ENCODE measurements at places on chromosomes 1 and 21. TPM values are rescaled to one million over a fixed set of nuclear protein-coding genes. Genes with fewer than 3 reads are reported as not detected.

LCE3D gene
- total RNA-seq = not detected

GRCh38 chr1:56547473-56547872 is 31.9 kb downstream of the PLPP3 start:
- DNase-seq = no peak

GRCh38 chr1:53462769-53463501 is 3.7 kb downstream of the DMRTB1 start:
- no peak for DNase-seq

- DNase-seq = no peak
Measured at GRCh38 chr1:28521502-28522164, 15.8 kb downstream of the RCC1 start.

- DNase-seq = no peak
Measured at GRCh38 chr1:229075716-229076115, 195.2 kb upstream of the RAB4A start.

DNA sequence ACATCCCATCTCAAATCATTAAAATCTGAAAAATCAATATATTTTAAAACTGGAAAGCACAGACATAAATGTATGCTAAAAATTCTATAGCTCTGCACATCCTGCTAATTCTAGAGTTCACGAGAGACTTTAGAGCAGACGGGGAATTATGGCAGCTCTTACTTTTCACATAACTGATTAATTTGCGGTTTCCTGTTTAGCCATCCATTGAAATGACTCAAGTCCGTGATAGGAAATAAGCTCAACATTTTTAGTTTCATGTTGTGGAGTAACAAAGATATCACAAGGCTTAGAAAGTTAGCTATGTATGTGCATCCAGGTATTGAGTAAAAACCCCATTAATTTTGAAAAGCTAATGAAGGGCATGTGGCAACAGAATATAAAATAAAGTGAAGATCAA is 123.2 kb downstream of the SMYD2 start:
- no peak for DNase-seq

GRCh38 chr1:228740543-228741317 is 5.5 kb downstream of the RHOU start:
- no peak for DNase-seq
